NCI-H1694 (cell line): ENCODE measurements at places on chromosomes 1 and 21.

DNA sequence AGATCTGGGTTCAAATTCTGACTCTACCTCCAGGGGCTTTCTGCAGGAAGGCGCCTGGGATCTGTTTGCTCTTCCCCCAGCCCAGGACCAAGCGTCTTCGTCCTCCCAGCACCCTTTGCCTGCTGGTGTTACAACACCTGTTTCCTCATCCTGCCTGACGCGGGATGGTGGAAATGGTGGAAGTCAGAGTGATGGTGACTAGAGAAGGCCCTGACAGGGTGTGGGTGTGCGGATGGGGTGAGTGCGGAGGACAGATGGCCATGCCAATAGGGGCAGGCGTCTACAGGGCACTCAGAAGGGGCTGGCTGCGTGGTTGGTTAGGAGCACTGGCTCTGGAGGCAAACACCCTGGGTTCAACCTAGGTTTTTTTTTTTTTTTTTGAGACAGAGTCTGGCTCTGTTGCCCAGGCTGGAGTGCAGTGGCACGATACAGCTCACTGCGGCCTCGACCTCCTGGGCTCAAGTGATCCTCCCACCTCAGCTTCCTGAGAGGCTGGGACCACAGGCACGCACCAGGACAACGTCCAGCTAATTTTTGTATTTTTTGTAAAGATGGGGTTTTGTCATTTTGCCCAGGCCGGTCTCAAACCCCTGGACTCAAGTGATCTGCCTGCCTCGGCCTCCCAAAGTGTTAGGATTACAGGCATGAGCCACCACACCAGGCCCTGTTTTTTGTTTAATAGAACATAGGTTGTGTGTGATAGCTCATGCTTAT lies 1.5 kb downstream of the THEMIS2 start:
- no peak for DNase-seq

GRCh38 chr1:184629266-184629665 lies 125.4 kb downstream of the EDEM3 start:
- no peak for DNase-seq

GRCh38 chr1:98763488-98764150 lies 102.1 kb downstream of the SNX7 start:
- DNase-seq = no peak

DNA sequence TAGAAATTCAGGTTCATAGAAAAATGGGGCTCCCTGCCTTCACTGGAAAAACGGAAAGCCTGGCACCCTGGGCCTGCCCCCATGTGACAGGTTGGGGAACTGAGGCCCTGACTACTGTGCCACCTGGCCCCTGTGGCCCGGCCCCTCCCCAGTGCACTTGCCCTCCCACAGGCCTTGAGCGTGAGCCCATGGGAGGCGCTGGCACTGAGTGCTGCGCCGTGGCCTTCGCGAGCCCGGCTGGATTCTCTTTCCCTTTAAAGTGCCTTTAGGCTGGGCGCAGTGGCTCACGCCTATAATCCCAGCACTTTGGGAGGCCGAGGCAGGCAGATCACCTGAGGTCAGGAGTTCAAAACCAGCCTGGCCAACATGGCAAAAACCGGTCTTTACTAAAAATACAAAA lies 45.7 kb downstream of the SLC37A1 start:
- DNase-seq = no peak

DNA sequence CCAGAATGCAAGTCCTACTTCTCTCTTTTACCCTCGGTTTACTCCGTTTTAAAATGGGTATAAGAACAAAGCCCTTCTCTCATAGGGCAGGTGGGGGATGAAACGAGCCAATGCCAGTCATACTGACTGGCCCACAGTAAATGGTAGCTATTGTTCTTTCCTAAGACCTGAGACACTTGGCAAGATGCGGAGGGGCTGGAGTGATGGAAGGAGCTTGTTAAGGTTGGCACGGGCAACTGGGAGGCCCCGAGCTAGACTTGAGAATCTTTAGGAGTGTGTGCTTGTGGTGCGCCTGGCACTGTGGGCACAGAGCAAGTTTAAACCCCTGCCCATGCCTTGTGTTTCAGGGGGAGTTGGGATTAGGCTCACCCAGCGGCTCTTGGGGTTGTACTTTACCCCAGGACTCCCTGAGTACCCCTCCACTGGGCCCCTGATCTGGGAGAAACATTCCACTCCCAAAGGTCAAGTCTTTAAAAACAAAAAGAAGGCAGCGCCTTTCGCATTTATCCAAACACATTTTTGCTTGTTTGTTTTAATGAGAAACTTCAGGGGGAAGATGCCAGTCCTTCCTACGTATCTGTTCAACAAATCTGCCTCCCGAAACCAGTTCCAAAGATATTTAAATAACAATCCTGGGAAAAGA lies 240.6 kb upstream of the TMEM51 start:
- no peak for DNase-seq

GRCh38 chr1:61561666-61562065 lies 163.3 kb downstream of the TM2D1 start:
- DNase-seq = no peak

- DNase-seq = no peak
These were observed 99.4 kb downstream of the UCHL5 start for GRCh38 chr1:192959657-192960186.
